Neural progenitor cell (in vitro differentiated cells): ENCODE measurements at places on chromosomes 4 and X. TPM values are rescaled to one million over a fixed set of nuclear protein-coding genes. Genes with fewer than 3 reads are reported as not detected.
A peak's percentile ranks its signal among the peaks of the same experiment; 100 is the strongest.

The SUV39H1 gene
- total RNA-seq = 9.4 and 13.9 TPM in 2 replicates

The EMCN gene
- total RNA-seq = not detected in 2 replicates

The CD40LG gene
- total RNA-seq = not detected in 2 replicates

The CLCN4 gene
- 6.5 and 6.6 TPM in 2 replicates for total RNA-seq

The DCAF12L2 gene
- total RNA-seq = 1.6 and 2.4 TPM in 2 replicates

- no peak overlapping the region for H3K4me3 ChIP-seq
- DNase-seq = no peak
- no peaks in the 10 kb centered on the region for H3K27me3 ChIP-seq
- H3K4me1 ChIP-seq = no peaks in the 10 kb centered on the region
Observed at GRCh38 chr4:107691378-107691777, 28.7 kb downstream of the PAPSS1 start.

DNA sequence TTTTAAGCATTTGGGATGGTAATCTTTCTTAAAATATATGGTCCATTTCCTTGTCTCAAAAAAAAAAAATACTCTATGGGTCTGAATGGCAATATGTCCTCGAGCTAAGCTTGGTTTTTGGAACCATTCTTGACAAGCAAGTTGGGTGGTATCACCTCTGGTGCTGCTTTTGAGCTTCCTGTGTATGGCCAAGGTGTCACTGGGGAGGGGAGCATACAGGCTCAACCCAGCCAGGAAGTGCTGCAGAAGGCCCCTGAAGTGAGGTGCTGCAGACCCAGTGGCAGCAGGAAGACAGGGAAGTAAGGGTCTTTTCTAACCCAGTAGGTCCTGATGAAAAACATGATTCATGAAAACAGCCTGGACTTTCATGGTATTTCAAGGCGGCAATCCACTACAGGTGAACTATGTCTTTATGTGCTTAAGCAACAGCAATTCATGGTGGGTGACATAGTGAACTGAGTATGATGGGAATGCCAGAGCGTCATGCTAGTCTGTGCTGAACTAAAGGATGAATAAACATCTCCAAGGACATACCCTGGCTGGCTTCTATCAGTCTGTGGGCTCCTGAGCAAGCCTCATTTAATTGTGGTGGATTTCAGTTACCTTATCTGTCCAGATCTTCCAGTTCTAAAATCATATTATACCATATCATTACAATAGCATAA is 15.1 kb downstream of the TRAPPC2 start:
- peaks cover 5% of the 10 kb centered on the region for H3K36me3 ChIP-seq
- DNase-seq = no peak
- H3K4me1 ChIP-seq = no peaks in the 10 kb centered on the region
- H3K27me3 ChIP-seq = no peaks in the 10 kb centered on the region
- no peak overlapping the region for H3K27ac ChIP-seq

- peaks cover 25% of the 10 kb centered on the region for H3K4me1 ChIP-seq
- H3K36me3 ChIP-seq = no peaks in the 10 kb centered on the region
- no peak overlapping the region for H3K4me3 ChIP-seq
- DNase-seq = no peak
Observed at GRCh38 chr4:184444215-184444952, 30.0 kb downstream of the IRF2 start.

DNA sequence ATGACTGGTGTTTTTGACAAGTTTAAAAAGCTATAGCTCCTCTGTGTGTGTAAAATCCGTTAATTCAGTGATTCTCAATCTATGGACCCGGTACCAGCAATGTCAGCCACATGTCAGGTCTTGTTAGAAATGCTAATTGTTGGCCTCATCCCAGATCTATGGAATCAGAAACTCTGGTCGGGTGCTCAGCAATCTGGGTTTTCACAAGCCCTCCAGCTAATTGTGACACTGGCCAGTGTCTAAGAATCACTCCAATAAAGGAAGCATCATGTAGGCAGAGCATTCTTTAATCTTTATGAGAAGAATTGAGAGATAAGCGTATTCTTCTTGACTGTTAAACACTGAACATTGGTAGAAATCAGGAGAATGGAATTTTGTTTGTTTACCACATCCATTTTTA is 1498.2 kb upstream of the TENM3 start:
- no peak overlapping the region for H3K4me3 ChIP-seq
- H3K27ac ChIP-seq = no peak overlapping the region
- H3K4me1 ChIP-seq = no peaks in the 10 kb centered on the region
- no peaks in the 10 kb centered on the region for H3K36me3 ChIP-seq

- no peak overlapping the region for H3K4me3 ChIP-seq
- no peak overlapping the region for H3K27ac ChIP-seq
- DNase-seq = peak; percentile 40
- H3K36me3 ChIP-seq = no peaks in the 10 kb centered on the region
- no peaks in the 10 kb centered on the region for H3K4me1 ChIP-seq
Observed at GRCh38 chr4:84258905-84259830, 239.9 kb downstream of the NKX6-1 start.

GRCh38 chr4:100869276-100869675 is 351.5 kb upstream of the EMCN start:
- no peaks in the 10 kb centered on the region for H3K27me3 ChIP-seq
- no peaks in the 10 kb centered on the region for H3K36me3 ChIP-seq
- H3K27ac ChIP-seq = no peak overlapping the region
- H3K4me1 ChIP-seq = peaks cover 5% of the 10 kb centered on the region
- no peak for DNase-seq
- no peak overlapping the region for H3K4me3 ChIP-seq

DNA sequence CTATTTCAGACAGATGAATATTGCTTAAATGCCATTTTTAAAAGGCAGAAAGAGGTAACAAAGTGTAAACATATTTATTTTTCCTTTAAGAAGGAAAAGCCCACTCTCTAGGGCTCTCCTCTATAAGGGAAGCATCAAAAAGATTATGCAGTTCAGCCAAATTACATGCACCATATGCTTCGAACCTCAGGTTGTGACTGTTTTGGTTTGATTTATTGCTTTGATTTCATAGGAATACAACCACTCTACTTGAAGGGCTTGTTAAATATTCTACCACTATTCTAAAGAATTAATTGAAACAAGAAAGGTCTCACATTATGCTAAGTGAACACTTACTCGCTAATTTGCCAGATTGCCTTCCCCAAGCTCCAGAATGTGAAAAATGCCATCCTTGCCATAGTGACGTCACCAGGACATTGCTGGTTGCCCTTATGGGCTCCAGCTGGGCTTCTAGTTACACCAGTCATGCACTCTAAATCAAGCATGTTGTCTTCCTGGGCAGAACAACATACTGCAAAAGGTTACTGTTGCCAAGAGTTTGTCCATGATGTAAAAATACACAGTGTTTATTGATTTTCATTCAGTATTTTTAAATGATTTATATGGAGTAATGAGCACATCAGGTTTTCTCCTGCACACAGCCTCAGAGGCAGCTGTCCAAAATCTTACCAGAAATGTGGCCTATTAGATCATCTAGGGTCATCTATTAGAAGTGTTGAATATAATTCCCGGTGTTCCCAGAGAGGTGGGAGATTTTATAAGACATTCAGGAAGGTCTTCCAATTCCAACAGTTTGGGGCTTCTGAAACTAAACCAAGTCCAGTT is 164.4 kb upstream of the RAPGEF2 start:
- H3K4me1 ChIP-seq = no peaks in the 10 kb centered on the region
- H3K36me3 ChIP-seq = no peaks in the 10 kb centered on the region
- no peak overlapping the region for H3K27ac ChIP-seq
- no peak overlapping the region for H3K4me3 ChIP-seq

DNA sequence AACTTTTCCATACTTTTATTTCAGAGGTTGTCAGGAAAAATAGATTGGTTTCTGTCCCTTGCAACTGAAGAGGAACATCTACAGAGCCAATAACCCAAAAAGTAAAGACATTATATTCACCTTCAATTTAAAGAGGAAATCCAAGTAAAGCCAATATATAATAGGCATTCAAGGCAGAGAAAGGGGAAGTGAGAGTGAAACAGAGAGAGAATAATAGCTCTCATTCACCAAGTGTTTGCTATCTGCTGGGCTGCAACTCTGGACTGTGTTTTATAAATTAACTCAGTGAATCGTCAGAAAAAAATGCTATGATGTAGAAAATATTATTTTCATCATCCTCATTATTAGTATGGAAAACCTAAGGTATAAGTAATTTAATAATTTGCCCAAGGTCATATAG is 448.5 kb downstream of the TRAM1L1 start:
- H3K4me1 ChIP-seq = no peaks in the 10 kb centered on the region
- no peak overlapping the region for H3K4me3 ChIP-seq
- H3K36me3 ChIP-seq = no peaks in the 10 kb centered on the region
- no peak for DNase-seq

DNA sequence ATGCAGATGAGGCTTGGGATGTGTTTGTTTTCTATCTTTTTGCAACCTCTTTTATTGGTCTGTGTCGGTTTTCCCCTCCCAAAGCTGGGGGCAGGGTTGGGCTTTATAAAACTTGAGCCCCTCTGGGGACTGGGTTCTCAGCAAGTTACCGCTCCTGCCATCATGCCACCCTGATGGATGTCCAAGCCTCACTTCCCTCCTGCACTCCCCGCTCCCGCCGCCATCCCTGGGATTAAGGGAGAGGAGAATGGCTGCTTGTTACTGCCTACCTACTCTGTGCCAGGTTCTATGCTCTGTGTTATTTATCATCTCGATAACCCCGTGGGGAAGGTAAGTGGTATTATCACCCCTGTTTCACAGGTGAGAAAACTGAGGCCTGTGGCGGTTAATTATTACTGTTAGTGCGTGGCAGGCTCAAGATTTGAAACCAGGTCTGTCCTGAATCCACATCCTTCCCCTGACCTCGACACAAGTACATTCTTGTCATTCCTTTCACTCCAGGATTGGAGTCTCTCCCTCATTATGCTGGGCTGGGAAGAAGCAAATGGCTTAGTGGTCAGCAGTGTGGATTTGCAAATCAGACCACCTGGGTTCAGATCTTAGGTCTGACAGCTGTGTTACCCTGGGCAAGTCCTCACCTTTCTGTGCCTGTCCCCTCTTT is 4.5 kb downstream of the UBA1 start:
- no peaks in the 10 kb centered on the region for H3K27me3 ChIP-seq
- peaks cover 7% of the 10 kb centered on the region for H3K36me3 ChIP-seq
- H3K4me3 ChIP-seq = peak overlapping the region; percentile 92

GRCh38 chrX:31423609-31424189 is 351.9 kb upstream of the FTHL17 start:
- H3K27ac ChIP-seq = no peak overlapping the region
- DNase-seq = peak; percentile 60
- no peaks in the 10 kb centered on the region for H3K36me3 ChIP-seq
- no peaks in the 10 kb centered on the region for H3K4me1 ChIP-seq
- H3K4me3 ChIP-seq = no peak overlapping the region

GRCh38 chr4:183035726-183036415 is 63.2 kb upstream of the WWC2 start:
- H3K27ac ChIP-seq = no peak overlapping the region
- peaks cover 7% of the 10 kb centered on the region for H3K4me1 ChIP-seq
- H3K4me3 ChIP-seq = no peak overlapping the region

DNA sequence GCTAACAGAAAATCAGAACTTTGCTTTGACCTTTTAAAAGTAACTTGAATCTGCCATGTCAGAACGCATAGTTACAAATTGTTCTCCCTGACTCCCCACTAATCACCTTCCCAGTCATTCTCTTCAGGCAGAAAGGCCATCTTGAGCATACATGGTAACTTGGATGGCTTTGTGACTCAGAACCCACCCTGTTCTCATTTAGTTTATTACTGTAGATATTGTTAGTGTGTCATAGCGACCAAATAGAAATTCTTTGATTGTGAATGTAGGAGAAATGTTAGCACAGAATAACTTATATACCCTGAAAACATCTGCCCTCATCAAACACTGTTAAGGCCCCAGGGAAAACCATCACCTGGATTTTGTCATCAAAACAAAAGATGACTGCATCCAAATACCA is 382.0 kb downstream of the MAGEB5 start:
- DNase-seq = no peak
- no peaks in the 10 kb centered on the region for H3K36me3 ChIP-seq
- H3K4me1 ChIP-seq = no peaks in the 10 kb centered on the region
- H3K27me3 ChIP-seq = no peaks in the 10 kb centered on the region
- H3K4me3 ChIP-seq = no peak overlapping the region
- H3K27ac ChIP-seq = no peak overlapping the region

GRCh38 chr4:107721436-107722100 is 1.5 kb upstream of the PAPSS1 start:
- H3K27me3 ChIP-seq = no peaks in the 10 kb centered on the region
- peak overlapping the region; percentile 86 for H3K4me3 ChIP-seq
- no peaks in the 10 kb centered on the region for H3K36me3 ChIP-seq
- DNase-seq = peak; percentile 56
- H3K27ac ChIP-seq = no peak overlapping the region

- H3K4me1 ChIP-seq = peaks cover 28% of the 10 kb centered on the region
- no peak overlapping the region for H3K4me3 ChIP-seq
- DNase-seq = peak; percentile 85
Observed at GRCh38 chr4:7335344-7336066, 99.2 kb downstream of the PSAPL1 start.

GRCh38 chr4:151628001-151628608 is 132.7 kb downstream of the GATB start:
- peaks cover 19% of the 10 kb centered on the region for H3K4me1 ChIP-seq
- H3K36me3 ChIP-seq = no peaks in the 10 kb centered on the region
- no peak overlapping the region for H3K27ac ChIP-seq
- no peak for DNase-seq

DNA sequence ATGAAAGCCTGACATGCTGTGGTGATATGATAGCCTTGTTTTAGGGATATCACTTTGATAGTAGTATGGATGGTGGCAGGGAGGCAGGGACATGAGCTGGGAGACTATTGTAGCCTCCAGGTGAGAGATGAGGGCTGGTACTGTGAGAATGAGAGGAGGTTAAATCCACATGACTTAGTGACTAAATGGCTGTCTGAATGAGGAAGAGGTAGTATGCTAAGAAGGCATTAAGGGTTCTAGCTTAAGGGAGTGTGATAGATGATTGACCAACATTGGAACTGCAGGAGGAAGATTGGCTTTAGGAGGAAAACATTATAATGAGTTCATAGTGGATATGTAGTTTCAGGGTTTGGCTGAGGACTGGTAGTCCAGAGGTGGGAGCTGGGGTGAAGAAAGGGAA is 195.0 kb upstream of the ANK2 start:
- no peaks in the 10 kb centered on the region for H3K36me3 ChIP-seq
- H3K4me3 ChIP-seq = no peak overlapping the region
- no peaks in the 10 kb centered on the region for H3K27me3 ChIP-seq

GRCh38 chrX:73577361-73577760 is 14.4 kb downstream of the CHIC1 start:
- H3K36me3 ChIP-seq = no peaks in the 10 kb centered on the region
- H3K27ac ChIP-seq = no peak overlapping the region
- H3K27me3 ChIP-seq = no peaks in the 10 kb centered on the region
- H3K4me1 ChIP-seq = peaks cover 3% of the 10 kb centered on the region
- no peak overlapping the region for H3K4me3 ChIP-seq

DNA sequence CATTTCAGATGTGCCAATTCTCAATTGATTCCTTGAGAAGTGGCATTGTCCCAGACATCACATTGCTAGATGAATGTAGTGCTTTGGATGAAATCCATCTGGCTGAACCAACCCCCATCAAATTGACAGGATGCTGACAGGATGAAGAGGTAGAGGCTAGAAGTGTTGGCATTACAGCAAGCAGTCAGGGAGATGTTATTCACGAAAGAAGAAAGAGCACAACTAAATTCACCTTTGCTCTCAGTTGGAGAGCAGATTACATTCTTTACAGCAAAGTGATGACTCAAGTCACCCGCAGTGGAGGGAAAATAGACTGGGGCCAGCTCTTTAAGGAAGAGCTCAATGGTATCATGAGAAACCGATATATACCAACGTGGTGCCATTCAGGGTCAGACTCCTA is 259.6 kb downstream of the C4orf33 start:
- H3K27ac ChIP-seq = no peak overlapping the region
- H3K27me3 ChIP-seq = no peaks in the 10 kb centered on the region
- DNase-seq = peak; percentile 34
- H3K4me1 ChIP-seq = peaks cover 17% of the 10 kb centered on the region
